ENCODE measurements at places on chromosomes 13 and 19. TPM values are rescaled to one million over a fixed set of nuclear protein-coding genes. Genes with fewer than 3 reads are reported as not detected.

The PTPRH gene
- total RNA-seq = 1.5 TPM

The KLK2 gene
- total RNA-seq = not detected

The ERICH4 gene
- total RNA-seq = not detected

DNA sequence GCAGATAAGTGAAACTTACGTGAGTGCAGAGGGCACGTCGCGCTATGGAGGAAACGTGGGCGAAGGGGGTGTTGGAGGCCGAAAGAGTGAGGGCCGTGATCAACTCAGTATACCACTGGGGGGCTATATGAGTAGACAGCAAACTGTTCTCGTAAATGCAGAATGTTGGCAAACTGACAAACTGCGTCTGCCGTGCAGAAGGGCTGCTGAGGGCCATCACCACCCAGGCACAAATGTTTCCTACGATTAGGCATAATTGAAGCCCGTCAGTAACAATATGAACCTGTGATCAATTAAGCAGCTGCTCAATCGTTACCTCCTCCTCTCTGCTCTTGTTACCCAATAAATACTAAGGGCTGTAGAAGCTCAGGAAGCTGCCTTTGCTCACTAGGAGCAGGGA is 17.3 kb upstream of the MADCAM1 start:
- DNase-seq = no peak

- DNase-seq = no peak
Measured at GRCh38 chr13:22944378-22944777, 236.4 kb upstream of the SGCG start.

DNA sequence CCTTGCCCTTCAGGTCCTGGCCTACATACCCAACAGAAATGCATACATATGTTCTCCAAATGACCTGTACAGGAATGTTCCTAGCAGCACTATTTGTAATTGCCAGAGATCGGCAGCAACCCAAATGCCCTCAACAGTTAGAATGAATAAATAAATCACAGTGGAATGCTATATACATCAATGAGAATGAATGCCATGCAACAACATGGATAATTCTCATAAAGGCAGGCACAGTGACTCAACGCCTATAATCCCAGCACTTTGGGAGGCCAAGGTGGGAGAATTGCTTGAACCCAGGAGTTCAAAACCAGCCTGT is 18.6 kb downstream of the TEX101 start:
- no peak for DNase-seq

DNA sequence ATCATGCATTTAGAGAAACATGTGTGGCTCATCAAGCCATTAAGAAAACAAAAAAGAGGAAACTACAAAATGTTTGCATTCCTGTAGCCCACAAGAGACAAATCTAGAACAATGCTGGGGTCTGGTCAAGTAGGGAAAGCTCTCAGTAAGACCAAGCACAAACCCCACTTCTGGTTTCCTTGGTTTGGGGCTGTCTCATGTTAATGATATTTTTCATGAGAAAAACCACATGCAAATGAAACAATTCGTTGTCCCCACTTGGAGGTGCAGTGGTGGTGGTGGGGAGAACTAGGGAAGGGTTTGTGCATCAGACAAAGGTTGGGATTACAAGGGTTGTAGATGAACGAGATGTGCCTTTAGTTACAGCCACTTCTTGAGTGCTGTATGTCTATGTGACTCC is 7.0 kb upstream of the RB1 start:
- no peak for DNase-seq

The DNAAF3 gene
- 0.62 TPM for total RNA-seq

GRCh38 chr19:27738569-27739193 is 1474.3 kb downstream of the UQCRFS1 start:
- no peak for DNase-seq

DNA sequence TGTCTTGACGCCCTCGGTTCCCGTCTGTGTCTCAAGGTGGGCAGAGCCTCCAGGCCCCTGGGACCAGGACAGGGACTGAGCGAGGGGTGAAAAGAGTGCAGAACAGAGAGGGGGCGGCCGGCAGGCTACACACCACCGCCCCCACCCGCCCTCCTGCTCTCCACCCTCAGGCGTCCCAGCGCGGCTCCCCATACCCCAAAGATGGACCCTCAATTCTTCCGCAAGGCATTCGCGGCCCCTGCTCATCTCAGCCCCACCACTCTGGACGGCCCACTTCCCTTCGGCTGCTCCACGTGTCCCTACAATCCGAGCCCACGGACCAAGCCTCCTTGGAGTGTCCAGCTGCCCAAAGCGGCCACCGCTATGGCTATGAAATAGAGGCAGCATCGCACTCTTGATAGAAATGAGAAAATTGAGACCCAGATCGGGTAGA is 1.8 kb downstream of the KLF16 start:
- no peak for DNase-seq

DNA sequence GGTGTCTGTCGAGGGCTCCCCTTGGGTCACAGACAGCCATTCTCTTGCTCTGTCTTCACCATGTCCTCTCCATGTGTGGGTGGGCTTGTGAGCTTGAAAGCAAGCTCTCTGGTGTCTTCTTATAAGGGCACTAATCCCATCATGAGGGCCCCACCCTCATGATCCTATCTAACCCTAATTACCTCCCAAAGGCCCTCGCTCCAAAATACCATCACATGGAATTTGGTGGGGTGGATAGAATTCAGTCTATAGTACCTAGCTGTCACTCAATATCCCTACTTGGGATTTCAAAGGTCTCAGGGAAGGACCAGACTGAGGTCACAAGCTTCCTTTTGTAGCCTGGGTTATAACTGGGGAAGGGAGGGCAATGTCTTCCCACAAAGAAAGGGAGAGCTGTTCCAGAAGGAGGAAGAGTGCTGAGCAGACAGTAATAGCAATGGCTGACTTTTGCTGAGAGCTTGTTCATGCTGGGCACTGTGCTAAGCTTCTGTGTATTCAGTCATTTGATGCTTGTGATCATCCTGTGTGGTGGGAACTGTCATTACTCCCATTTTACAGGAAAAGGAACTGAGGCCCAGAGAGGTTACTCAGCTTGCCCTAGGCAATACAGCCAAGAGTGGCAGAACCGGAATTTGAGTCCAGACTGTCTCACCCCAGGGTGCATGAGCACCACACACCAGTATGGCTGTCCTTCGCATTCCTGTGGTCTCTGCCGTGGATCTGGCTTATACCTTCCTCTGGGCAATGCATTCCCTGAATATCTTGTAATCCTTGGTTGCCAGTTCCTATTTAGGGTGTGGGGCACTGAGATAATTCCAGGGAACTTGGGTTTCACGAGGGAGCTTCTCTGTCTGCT is 8.2 kb downstream of the FXYD5 start:
- no peak for DNase-seq

DNA sequence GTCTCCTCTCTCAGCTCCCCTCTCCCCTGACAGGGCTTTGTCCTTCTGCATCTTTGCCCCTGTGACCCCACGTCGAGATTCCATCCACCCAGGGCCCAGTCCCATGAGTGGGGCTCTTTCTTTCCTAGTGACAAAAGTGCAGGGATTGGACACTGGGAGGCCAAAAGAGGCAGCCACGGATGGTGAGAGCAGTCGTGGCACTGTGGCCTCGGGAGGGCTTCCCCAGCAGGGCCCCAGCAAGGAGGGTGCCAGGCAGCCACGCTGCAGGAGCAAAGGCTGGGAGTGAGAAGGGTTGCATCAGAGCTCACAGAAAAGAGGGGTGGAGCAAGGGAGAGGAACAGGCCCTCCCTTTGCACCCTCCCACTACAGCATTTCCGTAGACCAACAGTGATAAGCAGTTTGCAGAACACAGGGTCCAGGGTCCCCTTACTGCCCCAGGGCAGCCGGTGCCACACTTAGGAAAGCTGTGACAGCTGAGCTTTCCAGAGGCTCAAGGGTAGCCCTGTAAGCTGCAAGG is 4.9 kb downstream of the ZSCAN1 start:
- no peak for DNase-seq

DNA sequence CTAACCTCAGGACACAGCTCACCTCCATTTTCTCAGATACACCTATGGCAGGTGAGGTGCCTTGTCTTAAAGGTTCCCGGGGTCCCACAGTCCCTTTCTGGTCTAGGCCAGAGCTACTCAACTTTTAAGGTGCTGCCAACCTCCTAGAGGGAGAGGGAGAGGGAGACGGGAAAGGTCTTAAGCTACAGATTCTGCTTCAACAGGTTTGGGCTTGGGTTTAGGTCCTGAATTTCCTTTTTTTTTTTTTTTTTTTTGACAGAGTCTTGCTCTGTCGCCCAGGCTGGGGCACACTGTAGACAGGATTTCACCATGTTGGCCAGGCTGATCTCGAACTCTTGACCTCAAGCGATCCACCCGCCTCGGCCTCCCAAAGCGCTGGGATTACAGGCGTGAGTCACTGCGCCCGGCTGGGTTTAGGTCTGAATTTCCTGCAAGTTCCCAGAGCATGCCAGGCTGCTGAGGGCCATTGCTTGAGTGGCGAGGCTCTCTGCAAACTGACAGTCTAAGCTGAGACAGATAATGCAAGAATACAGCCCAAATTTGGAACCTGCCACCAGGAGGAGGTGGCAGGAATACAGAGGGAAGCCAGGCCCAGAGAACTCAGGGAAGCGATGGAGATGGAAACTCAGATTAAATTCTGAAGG is 7.8 kb upstream of the SYCN start:
- DNase-seq = no peak

DNA sequence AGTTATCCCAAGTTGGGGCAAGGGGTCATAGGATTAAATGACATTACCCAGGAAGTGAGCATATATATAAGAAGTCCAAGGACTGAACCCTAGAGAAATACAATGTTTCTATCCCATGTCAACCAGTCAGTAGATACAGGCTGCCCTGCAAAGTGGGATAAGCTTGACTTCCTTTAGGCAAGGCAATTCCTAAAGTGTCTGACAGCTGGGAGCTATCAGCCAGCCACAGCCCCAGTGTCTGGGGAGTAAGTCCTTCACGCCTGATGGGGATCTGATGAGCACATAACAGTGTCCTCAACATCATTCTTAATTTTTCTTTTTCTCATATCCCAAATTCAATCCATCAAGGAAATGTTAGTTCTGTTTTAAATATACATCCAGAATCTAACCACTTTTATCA is 54.1 kb downstream of the DNAJC15 start:
- no peak for DNase-seq

DNA sequence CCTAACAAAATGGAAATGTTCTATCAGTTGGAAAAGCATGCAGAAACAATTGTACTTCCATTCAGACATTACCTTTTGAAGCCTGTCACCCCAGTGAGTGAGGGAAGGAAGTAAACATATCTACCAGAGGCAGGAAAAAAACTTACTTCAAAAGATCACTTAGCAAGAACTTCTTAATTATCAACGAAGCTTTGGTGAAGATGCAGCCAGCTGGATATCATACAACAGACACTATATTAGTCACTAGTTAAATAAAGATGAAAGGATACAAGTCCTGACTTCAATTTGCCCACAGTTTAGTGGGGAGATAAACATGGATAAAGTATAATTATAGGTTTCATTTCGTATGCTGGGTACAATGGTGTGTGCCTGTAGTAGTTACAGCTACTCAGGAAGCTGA is 148.8 kb downstream of the TNFRSF19 start:
- no peak for DNase-seq

The PGPEP1 gene
- 49.6 TPM for total RNA-seq

All from sciatic nerve (tissue), 2 donors.